ENCODE measurements at places on chromosomes 2 and 18.

- DNase-seq: peak; percentile 97
Observed at GRCh38 chr2:234705108-234705507, 208.2 kb upstream of the ARL4C start.

GRCh38 chr2:222049946-222050345, 248.9 kb downstream of the PAX3 start:
- peak; percentile 23 for DNase-seq

DNA sequence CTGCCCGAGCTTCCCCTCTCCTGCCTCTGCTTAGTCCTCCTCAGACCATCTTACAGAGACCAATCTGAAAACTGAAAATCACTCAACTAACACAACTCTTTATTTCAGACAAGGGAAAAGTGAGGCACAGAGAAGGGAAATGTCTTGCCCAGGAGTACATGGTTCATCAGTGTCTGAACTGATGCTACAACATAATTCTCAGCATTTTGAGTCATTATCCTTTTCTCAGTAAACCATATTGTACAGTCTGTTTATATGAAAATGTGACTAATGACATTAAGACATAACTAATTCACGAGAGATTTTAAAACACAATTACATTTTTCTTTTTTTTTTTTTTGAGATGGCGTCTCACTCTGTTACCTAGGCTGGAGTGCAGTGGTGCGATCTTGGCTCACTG, 62.7 kb downstream of the ITSN2 start:
- no peak for DNase-seq

- peak; percentile 16 for DNase-seq
Observed at GRCh38 chr2:5365871-5366461, 326.2 kb upstream of the SOX11 start.

DNA sequence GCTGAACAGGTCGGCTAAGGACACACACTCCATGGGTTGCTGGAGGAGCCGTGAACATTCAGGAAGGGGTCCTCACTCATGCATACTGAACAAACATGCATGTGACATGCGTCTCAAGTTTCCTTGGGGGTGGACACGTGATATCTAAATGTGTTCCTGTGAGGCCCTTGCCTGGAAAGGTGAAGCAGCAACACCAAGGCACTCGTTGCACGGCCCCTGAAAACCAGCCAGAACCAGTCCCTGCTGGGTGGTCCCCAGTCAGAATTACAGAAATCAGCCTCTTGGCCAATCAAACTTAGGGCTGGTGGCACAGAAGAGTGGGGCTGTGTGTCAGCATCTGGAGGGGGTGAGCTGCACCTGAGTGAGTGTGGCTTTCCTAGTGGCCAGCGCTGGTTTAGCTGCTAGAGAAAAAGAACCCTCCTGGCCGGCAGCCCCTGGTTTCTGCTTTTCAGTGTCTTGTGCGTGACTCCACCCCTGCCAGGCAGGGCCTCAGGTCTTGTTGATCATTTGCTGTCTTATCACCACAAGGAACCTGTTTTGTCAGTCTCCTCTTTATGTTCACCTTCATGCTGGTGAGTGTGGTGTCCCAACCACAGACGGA, 3.2 kb upstream of the AQP12B start:
- no peak for DNase-seq

All from astrocyte (in vitro differentiated cells and primary cell).